ENCODE measurements at places on chromosomes 6 and 20. TPM values are rescaled to one million over a fixed set of nuclear protein-coding genes. Genes with fewer than 3 reads are reported as not detected.

Gene SLC32A1
- total RNA-seq = not detected

Gene RFX6
- not detected for total RNA-seq

Gene TRAPPC3L
- total RNA-seq = not detected

Gene C6orf163
- total RNA-seq = 1.2 TPM

Gene OLIG3
- not detected for total RNA-seq
